ENCODE measurements at places on chromosomes 7 and 10.
A peak's percentile ranks its signal among the peaks of the same experiment; 100 is the strongest.

GRCh38 chr7:87413029-87413428 is 62.5 kb downstream of the ABCB4 start:
- no peaks in the 10 kb centered on the region for H3K4me1 ChIP-seq
- no peak overlapping the region for H3K27ac ChIP-seq
- no peak for DNase-seq
- H3K4me3 ChIP-seq = no peak overlapping the region

DNA sequence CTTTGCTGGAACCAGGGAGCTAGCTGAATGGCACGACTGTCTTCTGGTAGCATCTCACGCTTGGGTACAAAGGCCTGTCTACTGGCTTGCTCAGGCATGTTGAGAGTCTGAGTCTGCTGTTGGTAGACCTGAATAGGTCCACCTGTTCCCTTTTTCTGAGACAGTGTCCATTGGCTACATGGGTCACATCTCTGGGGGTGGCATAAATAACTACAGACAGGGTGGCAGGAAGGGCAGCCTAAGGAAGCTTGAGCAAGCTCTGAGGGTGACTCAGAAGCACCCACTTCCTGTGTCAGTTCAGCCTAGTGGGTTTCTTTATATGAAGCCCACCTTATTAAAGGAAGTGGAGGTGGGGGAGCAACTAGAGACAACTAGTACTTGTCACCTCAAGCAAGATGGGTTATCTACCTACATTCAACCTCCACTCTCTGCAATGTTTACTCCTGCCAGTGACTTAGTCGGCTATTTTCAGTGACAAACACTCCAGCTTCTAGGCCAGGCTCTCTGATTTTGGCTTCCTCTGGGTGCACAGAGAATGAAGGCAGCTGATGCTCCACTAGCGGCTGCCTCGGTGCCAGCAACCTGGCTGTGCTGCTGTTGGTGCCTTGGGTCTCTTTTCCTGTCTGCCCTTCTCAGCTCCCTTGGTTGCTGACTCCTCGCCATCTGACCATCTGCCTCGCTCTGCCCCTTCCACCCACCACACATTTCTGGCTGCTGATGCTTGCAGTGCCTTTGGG is 5.7 kb upstream of the ZYX start:
- peak; percentile 72 for DNase-seq
- H3K4me3 ChIP-seq = no peak overlapping the region
- H3K27me3 ChIP-seq = no peaks in the 10 kb centered on the region
- peak overlapping the region; percentile 66 for H3K27ac ChIP-seq

DNA sequence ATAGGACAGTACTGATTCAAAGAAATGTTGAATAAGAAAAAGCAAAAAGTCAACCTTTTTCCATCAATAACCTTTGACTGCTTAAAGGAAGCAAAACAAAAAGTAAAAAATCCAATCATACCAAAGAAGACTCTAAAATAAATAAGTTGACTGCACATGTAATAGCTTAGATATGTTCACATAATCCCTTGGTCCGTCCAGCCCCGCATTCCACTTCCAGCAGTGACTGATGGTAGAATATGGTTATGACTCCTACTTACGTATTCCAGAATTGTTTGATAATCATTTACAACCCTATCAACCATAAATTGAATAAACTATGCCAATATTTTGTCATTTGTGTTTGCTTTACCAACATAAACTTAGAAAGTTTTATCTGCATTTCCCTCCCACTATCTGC is 77.9 kb downstream of the CTNNA3 start:
- H3K27ac ChIP-seq = no peak overlapping the region
- H3K27me3 ChIP-seq = peaks cover 19% of the 10 kb centered on the region
- no peaks in the 10 kb centered on the region for H3K36me3 ChIP-seq
- H3K4me1 ChIP-seq = peaks cover under 1% of the 10 kb centered on the region
- H3K4me3 ChIP-seq = no peak overlapping the region

GRCh38 chr10:123742751-123743440 is 76.7 kb downstream of the GPR26 start:
- H3K4me1 ChIP-seq = peaks cover 17% of the 10 kb centered on the region
- H3K27ac ChIP-seq = peak overlapping the region; percentile 54
- H3K4me3 ChIP-seq = no peak overlapping the region
- H3K27me3 ChIP-seq = peaks cover 14% of the 10 kb centered on the region
- H3K36me3 ChIP-seq = no peaks in the 10 kb centered on the region

GRCh38 chr10:28137907-28138880 is 139.3 kb upstream of the ODAD2 start:
- H3K4me3 ChIP-seq = no peak overlapping the region
- no peaks in the 10 kb centered on the region for H3K4me1 ChIP-seq
- H3K27ac ChIP-seq = no peak overlapping the region
- no peaks in the 10 kb centered on the region for H3K36me3 ChIP-seq

DNA sequence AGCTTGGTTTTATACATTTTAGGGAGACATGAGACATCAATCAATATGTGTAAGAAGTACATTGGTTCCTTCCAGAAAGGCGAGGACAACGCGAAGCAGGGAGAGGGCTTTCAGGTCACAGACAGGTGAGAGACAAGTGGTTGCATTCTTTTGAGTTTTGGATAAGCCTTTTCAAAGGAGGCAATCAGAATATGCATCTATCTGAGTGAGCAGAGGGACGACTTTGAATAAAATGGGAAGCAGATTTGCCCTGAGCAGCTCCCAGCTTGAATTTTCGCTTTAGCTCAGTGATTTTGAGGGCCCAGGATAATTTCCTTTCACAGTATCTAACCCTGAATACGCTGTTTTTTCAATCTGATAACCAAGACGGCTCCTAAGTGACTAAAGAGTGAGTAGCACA is 82.5 kb upstream of the MYO3A start:
- DNase-seq = no peak
- no peaks in the 10 kb centered on the region for H3K36me3 ChIP-seq
- no peak overlapping the region for H3K27ac ChIP-seq
- no peak overlapping the region for H3K4me3 ChIP-seq

DNA sequence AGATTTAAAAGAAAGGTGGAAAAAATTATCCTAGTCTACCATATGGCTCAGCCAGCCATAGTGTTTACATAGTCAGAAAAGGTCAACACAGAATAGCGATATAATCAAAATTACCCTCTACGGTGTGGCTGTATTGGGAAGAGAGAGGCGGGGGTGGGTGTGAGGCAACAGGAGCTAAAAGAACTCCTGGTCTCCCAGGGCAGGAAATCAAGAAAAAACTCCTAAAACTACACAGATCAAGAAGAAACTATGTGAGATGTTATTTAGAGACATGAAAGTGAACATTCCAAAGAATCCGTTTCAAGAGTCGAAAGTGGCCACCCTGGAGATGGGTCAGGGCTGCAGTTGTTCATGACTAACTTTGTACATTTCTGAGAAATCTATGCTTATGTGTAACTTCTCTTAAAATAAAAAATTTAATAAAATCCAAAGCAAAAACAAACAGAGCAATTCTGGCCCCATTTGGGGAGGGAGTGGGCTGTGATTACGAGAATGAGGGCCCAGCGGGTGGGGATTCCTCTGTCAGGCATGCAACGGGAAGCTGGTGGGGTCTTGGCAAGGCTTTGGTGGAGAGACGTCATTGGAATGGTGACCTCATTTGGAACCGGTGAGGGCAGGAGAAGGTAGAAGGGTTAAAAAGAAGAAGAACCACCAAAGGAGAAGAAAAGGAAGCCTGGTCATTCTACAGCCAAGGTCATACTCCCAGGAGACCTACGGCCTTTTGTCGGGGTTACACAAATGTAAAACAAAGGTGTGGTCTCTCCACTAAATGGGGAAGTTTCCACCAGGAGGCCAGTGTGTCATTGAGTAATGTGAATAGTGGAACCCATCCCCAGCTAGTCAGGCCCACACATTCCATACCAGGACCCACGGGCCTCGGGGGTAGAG is 71.2 kb upstream of the DUSP5 start:
- no peak overlapping the region for H3K4me3 ChIP-seq
- H3K27ac ChIP-seq = no peak overlapping the region
- DNase-seq = no peak
- peaks cover 11% of the 10 kb centered on the region for H3K27me3 ChIP-seq
- no peaks in the 10 kb centered on the region for H3K4me1 ChIP-seq

GRCh38 chr10:60413306-60414012 is 23.8 kb upstream of the ANK3 start:
- H3K36me3 ChIP-seq = no peaks in the 10 kb centered on the region
- H3K4me3 ChIP-seq = no peak overlapping the region
- no peaks in the 10 kb centered on the region for H3K27me3 ChIP-seq

GRCh38 chr7:151415375-151416105 is 5.7 kb upstream of the WDR86 start:
- peaks cover 8% of the 10 kb centered on the region for H3K4me1 ChIP-seq
- no peak overlapping the region for H3K4me3 ChIP-seq
- no peaks in the 10 kb centered on the region for H3K27me3 ChIP-seq
- DNase-seq = no peak

DNA sequence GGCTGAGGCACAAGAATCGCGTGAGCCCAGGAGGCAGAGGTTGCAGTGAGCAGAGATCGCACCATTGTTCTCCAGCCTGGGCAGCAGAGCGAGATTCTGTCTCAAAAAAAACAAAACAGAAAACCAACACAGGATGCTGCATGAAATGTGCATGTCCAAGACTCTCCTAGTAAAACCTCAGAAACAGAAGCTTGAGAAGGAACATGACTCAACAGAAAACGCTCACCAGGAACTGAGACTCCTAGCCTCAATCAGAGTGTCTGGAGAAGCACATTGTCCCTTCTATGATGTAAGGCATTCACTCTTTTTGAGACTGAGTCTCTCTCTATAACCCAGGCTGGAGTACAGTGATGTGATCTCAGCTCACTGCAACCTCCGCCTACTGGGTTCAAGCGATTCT is 168.3 kb downstream of the MYOF start:
- H3K27ac ChIP-seq = no peak overlapping the region
- DNase-seq = no peak
- H3K4me1 ChIP-seq = no peaks in the 10 kb centered on the region
- H3K36me3 ChIP-seq = no peaks in the 10 kb centered on the region

DNA sequence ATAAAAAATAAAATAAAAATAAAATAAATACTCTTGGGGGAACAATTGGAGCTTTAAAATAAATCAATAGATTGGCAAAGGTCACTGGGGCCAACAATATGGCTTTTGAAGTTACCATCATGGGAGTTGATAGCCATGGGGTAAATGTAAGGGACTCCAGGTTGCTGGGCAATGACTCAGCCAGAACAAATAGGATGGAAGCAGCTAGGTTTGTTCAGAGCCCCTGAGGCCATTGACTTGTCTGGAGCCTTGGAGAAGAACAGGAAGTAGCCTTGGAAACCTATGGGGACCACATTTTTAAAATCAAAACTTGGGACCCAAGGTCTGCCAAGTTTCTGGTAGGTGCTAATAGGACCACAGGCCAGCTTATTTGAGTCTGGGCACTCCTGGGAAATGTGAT is 20.2 kb upstream of the FRA10AC1 start:
- H3K4me3 ChIP-seq = no peak overlapping the region
- H3K27ac ChIP-seq = no peak overlapping the region
- H3K4me1 ChIP-seq = no peaks in the 10 kb centered on the region
- no peak for DNase-seq
- H3K36me3 ChIP-seq = no peaks in the 10 kb centered on the region

GRCh38 chr7:71558806-71559613 is 427.1 kb downstream of the GALNT17 start:
- H3K27ac ChIP-seq = no peak overlapping the region
- no peak overlapping the region for H3K4me3 ChIP-seq
- peaks cover 2% of the 10 kb centered on the region for H3K27me3 ChIP-seq
- DNase-seq = no peak
- no peaks in the 10 kb centered on the region for H3K36me3 ChIP-seq

GRCh38 chr10:72254813-72255568 is 18.7 kb upstream of the DDIT4 start:
- H3K36me3 ChIP-seq = no peaks in the 10 kb centered on the region
- peak; percentile 51 for DNase-seq
- H3K27ac ChIP-seq = no peak overlapping the region
- no peak overlapping the region for H3K4me3 ChIP-seq
- peaks cover 30% of the 10 kb centered on the region for H3K4me1 ChIP-seq
- H3K27me3 ChIP-seq = no peaks in the 10 kb centered on the region

DNA sequence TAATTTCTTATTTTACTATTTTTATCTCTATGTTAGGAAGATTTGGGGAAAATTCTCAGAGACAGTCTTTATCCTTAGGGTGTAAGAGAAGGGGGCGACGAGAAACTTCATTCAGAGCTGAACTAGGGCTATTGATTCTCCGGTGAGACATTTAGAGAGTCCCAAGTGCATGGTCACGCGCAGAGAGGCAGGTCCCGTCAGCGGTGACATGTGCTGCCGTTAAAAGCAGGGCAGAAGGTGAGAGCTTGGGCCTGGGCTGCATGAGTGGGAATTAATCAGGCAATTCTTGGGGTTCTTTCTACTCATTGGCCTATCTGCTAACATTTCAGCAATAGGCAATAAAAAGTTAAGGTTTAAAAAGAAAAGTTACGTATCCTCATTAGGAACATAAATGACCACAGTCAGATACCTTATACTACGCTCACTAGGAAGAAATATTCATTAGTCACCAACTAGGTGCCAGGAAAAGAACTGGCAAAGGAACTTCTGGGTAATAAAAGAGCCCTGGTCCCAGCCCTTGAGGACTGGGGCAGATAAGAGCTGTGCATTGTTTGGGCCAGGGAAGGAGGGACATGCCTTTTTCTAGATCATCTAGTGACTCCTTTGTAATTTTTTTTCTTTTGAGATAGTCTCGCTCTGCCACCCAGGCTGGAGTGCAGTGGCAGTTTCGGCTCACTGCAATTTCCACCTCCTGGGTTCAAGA is 21.2 kb downstream of the PRKCQ start:
- DNase-seq = no peak
- H3K27me3 ChIP-seq = no peaks in the 10 kb centered on the region
- peak overlapping the region; percentile 28 for H3K27ac ChIP-seq
- H3K4me3 ChIP-seq = no peak overlapping the region

GRCh38 chr7:92797693-92798092 is 38.7 kb downstream of the CDK6 start:
- peak overlapping the region; percentile 3 for H3K27ac ChIP-seq
- peaks cover 75% of the 10 kb centered on the region for H3K4me1 ChIP-seq
- no peaks in the 10 kb centered on the region for H3K27me3 ChIP-seq
- no peak overlapping the region for H3K4me3 ChIP-seq

GRCh38 chr7:135161669-135162068 is 8.8 kb downstream of the CYREN start:
- H3K4me1 ChIP-seq = peaks cover 17% of the 10 kb centered on the region
- no peaks in the 10 kb centered on the region for H3K27me3 ChIP-seq
- no peak for DNase-seq
- H3K27ac ChIP-seq = no peak overlapping the region

- H3K4me3 ChIP-seq = no peak overlapping the region
- no peaks in the 10 kb centered on the region for H3K27me3 ChIP-seq
- peaks cover 37% of the 10 kb centered on the region for H3K4me1 ChIP-seq
- no peaks in the 10 kb centered on the region for H3K36me3 ChIP-seq
- DNase-seq = no peak
Measured at GRCh38 chr10:79045566-79046175, 23.1 kb upstream of the ZMIZ1 start.

DNA sequence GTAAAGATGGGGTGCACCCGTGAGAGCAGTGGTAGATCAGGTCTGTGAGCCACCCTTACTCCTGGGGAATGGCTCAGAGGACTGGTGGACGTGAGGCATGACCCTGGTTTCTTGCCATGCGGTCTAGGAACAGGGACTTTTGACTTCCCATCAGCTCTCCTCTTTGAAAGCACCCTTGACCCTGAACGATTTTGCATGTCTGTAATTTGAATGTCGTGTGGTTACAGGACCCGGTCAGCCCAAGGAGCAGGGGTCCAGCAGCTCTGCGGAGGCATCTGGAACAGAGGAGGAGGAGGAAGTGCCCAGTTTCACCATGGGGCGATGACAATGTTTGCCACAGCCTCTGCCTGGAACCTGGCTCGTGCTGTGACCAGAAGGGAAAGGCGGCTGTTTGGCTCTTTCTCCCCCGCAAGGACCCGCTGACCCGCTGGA is 8.6 kb upstream of the ORAI2 start:
- H3K36me3 ChIP-seq = peaks cover 59% of the 10 kb centered on the region
- DNase-seq = no peak
- no peak overlapping the region for H3K4me3 ChIP-seq
- no peak overlapping the region for H3K27ac ChIP-seq
